ENCODE measurements at places on chromosomes 3 and 15. TPM values are rescaled to one million over a fixed set of nuclear protein-coding genes. Genes with fewer than 3 reads are reported as not detected.

The CHRFAM7A gene
- polyA plus RNA-seq, result 4.6 TPM

The SPINT1 gene
- polyA plus RNA-seq, result 72.8 TPM

The ESYT3 gene
- polyA plus RNA-seq, result 39.8 TPM

The SUCNR1 gene
- 0.23 TPM for polyA plus RNA-seq

The NPRL2 gene
- polyA plus RNA-seq, result 29.0 TPM

DNA sequence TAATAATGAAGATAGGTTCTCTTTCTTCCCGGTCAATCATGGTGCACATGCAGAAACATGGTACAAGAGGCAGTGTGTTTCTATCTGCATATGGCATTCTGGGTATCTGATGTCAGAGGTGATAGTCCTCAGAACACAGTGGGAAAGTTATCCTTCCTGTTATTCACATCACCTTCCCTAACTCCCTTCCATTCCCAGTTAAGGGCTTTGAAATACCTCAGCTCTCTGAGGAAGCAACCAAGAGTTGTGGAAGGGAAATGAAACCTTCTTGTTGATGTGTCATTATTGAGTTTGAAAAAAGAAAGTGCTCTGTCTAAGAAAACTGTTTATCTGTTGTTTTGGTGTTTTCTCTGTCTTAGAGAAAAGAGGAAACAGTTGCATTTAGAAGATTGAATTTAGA is 21.9 kb upstream of the P2RY13 start:
- no peaks in the 10 kb centered on the region for H3K36me3 ChIP-seq
- no peak overlapping the region for H3K4me3 ChIP-seq
- DNase-seq, result no peak
- H3K27ac ChIP-seq, result peak overlapping the region; percentile 81
- no peaks in the 10 kb centered on the region for H3K27me3 ChIP-seq
- H3K4me1 ChIP-seq, result peaks cover 58% of the 10 kb centered on the region

GRCh38 chr15:43225201-43225949 is 4.6 kb upstream of the EPB42 start:
- H3K27ac ChIP-seq, result no peak overlapping the region
- no peak overlapping the region for H3K4me3 ChIP-seq
- H3K4me1 ChIP-seq, result no peaks in the 10 kb centered on the region

- H3K36me3 ChIP-seq, result no peaks in the 10 kb centered on the region
- no peaks in the 10 kb centered on the region for H3K27me3 ChIP-seq
- no peak for DNase-seq
- H3K4me3 ChIP-seq, result no peak overlapping the region
- H3K4me1 ChIP-seq, result no peaks in the 10 kb centered on the region
These were observed 11.6 kb downstream of the NEK11 start for GRCh38 chr3:131038326-131038725.

- H3K4me1 ChIP-seq, result no peaks in the 10 kb centered on the region
- no peak overlapping the region for H3K4me3 ChIP-seq
- DNase-seq, result no peak
- H3K27me3 ChIP-seq, result no peaks in the 10 kb centered on the region
- no peaks in the 10 kb centered on the region for H3K36me3 ChIP-seq
These were observed 108.4 kb upstream of the RASGRP1 start for GRCh38 chr15:38672814-38673670.

DNA sequence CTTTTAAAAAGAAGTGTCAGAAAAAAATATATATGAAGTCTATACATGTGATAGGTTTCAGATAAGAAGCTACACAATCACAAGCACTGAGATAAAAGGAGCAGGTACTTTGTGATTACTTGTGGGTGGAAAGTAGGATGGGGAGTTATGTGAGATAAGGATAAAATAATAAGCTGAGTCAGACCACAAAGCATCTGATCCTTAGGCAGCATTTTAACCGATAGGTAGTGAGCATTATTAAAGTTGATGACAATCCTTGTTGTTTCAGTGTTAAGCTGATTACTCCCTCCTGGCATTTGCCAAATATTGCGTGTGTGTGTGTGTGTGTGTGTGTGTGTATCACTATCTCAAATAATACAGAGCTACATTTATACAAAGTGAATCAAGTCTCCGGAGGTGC is 483.1 kb downstream of the NAALADL2 start:
- DNase-seq, result no peak
- no peak overlapping the region for H3K27ac ChIP-seq
- no peaks in the 10 kb centered on the region for H3K4me1 ChIP-seq
- H3K4me3 ChIP-seq, result no peak overlapping the region
- H3K36me3 ChIP-seq, result no peaks in the 10 kb centered on the region

DNA sequence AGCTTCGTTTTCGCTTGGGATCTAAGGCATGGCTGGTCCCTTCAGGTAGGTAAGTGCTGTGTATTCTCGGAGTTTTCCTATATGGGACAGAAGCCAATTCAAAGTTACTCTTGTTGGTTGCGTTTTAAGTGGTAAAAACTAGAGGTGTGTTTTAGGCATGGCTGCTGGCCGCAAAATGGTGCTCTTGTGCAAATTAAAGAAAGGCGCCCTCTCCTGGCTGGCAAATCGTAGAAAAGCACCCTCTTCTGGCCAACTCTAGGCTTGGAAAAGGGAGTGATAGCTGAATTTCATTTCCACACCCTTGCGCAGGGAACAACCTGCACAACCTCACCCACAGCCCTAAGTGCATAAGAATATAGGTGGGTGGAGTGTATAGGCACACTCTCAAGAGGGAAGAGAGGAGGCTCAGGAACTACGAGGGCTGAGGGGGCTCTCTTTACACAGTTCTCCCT is 23.5 kb downstream of the DRD3 start:
- no peaks in the 10 kb centered on the region for H3K36me3 ChIP-seq
- H3K4me3 ChIP-seq, result no peak overlapping the region
- H3K27me3 ChIP-seq, result no peaks in the 10 kb centered on the region
- DNase-seq, result no peak
